ENCODE measurements at places on chromosomes 4 and X.

GRCh38 chr4:189802884-189803283 is 137.8 kb upstream of the FRG1 start:
- no peak for DNase-seq

DNA sequence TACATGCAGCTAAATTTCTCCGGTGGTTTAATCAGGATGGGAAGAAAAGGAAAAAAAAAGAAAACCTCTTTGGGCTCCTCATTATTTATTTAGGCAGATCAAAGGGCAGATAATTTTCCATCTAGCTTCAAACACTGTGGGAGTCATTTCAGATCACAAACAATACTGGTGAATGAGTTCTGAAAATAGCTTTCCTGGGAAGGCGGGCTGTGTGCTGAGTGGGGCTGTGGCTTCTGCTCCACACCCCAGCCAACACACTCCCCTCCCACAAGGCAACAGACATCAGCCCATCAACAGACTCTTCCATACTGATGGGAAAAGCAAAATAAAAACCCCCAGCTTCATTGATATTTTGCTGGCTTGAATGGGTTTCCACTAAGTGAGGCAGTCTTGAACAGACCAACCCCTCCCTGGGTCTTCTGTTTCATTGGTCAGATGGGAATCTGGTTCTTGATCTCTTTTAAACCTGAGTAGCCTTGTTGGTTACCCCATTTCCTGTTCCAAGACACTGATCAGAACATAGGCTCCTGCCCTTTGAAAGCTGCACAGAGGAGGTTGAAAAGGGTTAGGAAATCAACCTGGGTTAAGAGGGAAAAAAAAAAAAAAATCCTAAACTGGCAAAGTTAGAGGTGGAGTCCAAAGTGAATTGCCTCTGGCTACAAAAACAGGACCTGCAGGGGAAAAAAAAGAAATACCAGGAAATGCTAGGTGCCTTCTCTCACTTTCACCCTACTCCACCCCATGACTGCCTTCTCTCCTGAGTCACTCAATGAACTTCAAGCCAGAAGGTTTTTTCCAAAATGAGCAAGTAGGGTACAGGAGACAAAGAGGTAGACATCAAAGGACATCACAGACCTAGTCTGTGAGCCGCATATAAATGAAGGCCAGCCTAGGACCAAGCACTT is 20.0 kb downstream of the AMOT start:
- DNase-seq, result no peak

GRCh38 chr4:80226094-80226493 is 28.8 kb downstream of the PRDM8 start:
- no peak for DNase-seq

DNA sequence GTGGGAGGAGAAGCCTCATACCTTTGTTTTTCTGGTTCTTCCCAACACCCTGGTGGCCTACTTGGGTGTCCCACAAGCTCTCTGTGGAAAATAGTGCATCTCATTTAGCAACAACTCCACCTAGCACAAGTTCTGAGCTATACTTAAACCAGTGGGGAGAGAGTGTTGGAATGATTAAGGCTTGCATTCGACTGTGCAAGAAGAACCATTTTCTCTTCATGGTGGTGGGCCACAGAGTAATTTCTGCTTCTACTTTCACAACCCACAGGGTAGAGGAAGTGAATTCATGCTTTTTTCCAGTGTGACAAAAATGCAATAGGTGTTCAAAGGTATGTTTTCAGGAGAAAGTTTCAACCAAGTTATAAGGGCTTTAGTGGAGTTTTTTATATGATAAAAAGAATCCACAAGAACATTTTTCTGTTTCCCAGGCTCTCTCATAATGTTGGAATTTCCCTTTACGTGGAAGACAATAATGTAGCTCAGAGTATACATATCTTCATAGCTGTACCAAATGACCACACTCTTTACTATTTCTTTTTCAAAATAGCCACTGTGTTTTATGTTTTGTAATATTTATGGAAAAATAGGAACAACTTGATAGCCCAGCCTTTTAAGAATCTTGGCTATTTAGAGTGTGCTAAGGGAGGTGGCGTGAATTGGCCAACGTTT is 80.3 kb upstream of the HHIP start:
- DNase-seq, result no peak

- no peak for DNase-seq
These were observed 71.3 kb upstream of the IQCM start for GRCh38 chr4:149886786-149887490.

DNA sequence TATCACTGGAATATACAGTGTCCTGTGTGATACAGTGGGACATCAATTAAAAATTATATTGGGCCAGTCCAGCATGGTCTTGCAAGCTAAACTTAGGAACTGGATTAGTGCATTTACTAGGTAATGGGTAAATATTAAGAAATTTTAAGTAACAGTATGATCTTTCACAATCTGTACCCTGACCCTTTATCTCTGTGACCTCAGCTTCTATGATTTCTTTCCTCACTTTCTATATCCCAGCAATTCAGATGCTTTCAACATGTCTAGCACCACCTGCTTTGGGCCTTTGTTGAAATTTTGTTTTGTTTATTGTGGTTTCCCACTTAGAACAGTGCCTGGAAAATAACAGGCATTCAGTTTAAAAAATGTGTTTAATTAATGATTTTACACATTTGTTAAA is 2295.4 kb downstream of the ARAP2 start:
- DNase-seq, result no peak

GRCh38 chr4:52657618-52658501 is 1.2 kb downstream of the USP46 start:
- DNase-seq, result no peak

GRCh38 chrX:12372111-12372510 is 233.8 kb downstream of the FRMPD4 start:
- no peak for DNase-seq

GRCh38 chr4:185693548-185694215 is 118.3 kb downstream of the SORBS2 start:
- DNase-seq, result no peak

GRCh38 chrX:156008915-156009314 is 11.4 kb downstream of the IL9R start:
- no peak for DNase-seq

DNA sequence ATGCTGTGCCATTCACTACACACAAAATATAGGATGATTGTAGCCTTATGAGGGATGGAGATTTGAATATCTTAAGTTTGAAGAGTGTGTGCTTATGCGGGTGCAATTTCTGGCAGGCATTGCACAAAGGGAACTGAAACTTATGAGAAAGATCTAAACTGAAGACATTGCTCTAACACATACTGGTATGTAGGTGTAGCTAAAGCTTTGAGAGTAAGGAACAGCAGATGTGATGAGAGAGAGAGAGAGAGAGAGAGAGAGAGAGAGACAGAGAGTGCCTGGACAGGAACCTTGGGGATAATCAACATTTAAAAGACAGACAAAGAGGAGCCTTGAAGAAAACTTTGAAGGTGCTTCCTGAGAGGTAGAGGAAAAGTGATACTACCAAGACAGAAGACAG is 379.7 kb downstream of the SPRY1 start:
- DNase-seq, result no peak

DNA sequence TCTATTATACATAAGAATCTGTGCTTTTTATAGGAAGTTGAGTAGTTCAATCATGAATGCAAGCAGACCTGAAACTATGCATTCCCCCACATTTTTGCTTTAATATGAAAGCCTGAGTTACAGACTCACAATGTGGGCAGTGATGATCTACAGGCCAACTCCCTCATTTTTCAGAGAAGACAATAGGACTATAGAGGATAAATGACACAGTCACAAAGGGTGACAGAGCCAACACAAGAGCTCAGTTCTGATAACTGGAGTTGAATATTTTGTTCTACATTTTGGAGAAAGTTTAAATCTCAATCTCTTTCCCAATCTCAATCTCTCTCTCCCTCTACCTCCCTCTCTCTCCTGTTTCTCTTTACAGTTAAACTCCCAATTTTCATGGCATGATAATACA is 27.0 kb downstream of the MBNL3 start:
- DNase-seq, result no peak

DNA sequence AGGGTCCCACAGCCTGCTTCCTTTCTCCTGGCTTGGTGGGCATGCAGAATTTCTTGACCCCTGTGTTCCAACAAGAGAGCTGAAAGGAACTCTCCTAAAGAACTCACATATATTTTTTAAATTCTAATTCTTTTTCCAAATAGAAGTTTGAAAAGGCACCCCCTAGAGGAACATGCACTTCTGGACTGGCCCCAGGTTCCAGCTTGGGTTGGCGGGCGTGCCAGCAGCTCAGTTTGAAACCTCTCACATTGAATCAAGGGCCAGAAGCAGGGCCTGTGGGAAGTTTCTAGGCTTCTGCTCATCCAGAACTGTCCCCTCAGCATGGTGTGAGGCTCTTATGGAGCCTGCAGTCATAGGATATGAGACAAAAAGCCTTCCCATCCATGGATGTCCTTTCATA is 132.6 kb downstream of the ATG4A start:
- DNase-seq, result no peak

- no peak for DNase-seq
These were observed 14.0 kb upstream of the ART3 start for GRCh38 chr4:76060506-76060905.
